ENCODE measurements at places on chromosomes 16 and 17.

- DNase-seq = no peak
Observed at GRCh38 chr16:11686713-11687380, 18.6 kb downstream of the SNN start.

GRCh38 chr17:6090253-6090652 is 20.1 kb downstream of the WSCD1 start:
- no peak for DNase-seq

GRCh38 chr17:59401274-59401673 is 69.8 kb downstream of the YPEL2 start:
- DNase-seq = no peak

DNA sequence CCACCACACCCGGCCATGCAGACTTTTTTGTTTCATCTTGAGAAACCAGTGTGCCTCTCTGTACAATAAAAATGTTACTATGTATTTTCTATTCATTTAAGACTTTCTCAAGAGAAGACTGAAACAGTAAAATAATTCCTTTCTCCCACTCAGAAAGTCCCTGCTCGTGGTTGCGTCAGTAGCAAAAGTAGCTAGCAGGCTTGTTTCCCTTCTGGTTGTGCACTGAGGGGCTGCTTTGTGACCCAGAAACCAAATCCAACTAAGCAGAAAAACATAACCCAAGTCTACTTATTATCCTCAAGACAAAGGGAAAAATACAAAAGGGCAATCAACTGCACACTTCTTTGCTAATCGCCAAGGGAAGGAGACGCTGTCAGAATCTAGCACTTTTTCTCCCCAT is 3.4 kb upstream of the PNPO start:
- no peak for DNase-seq

- DNase-seq = no peak
Observed at GRCh38 chr17:56152874-56153602, at the start of gene ANKFN1. Gene ANKFN1 (plus strand): TSS chr17:56153475. CDS start chr17:56212668, 59,193 bp downstream.

DNA sequence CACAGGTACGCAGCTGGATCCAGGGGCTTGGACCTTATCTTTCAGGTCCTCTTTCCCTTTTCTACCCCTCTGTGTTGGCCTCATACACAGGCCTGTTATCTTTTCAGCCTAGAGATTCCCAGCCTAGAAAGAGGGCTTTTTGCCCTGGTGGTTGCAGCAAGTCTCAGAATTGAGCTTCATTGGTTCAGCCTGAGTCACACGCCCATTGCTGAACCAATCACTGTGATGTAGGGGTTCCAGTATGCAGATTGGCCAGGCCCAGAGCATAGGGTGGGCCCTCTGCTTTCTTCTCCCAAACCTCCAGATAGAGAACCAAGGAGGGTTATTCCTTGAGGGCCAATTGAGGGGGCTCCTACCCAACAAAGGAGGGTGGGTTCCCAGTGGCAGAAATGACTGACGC is 32.8 kb downstream of the GPT2 start:
- DNase-seq = no peak

DNA sequence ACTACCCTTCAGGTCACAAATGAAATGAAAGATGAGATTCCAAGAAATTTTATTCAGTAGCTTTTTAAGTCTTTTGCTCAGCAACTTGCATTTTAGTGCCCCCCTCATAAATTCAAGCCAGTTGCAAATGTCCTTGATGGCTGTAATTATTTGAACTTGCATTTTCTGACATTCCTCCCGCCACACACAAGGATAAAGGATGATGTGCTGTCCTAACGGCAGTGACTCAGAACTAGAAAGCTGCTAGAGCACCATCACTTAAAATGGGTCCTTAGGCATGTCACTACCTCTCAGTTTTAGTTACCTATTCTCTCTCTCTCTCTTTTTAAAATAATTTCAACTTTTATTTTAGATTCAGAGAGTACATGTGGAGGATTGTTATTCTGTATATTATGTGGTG is 306.7 kb downstream of the CNTNAP4 start:
- no peak for DNase-seq

DNA sequence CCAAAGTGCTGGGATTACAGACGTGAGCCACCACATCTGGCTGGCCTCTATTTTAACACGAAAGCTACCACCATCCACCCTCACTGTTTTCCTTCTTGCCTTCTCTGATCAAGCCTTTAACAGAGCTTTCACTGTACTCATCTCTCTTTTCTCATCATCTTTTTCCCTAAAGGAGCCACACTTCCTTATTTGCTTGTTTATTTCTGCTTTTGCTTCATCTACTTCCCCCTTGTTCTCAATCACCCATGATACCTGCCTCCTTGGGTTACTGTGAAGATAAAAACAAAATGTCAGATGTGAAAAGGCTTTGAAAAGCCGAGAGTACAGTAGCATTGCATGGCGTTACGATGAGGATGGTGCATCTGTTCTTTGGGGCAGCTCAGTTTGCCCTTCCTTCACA is 79.9 kb downstream of the ZNF18 start:
- DNase-seq = no peak

- DNase-seq = no peak
Observed at GRCh38 chr17:50493744-50494143, 14.5 kb upstream of the MYCBPAP start.

- DNase-seq = no peak
Observed at GRCh38 chr16:86015606-86016005, 116.6 kb downstream of the IRF8 start.

DNA sequence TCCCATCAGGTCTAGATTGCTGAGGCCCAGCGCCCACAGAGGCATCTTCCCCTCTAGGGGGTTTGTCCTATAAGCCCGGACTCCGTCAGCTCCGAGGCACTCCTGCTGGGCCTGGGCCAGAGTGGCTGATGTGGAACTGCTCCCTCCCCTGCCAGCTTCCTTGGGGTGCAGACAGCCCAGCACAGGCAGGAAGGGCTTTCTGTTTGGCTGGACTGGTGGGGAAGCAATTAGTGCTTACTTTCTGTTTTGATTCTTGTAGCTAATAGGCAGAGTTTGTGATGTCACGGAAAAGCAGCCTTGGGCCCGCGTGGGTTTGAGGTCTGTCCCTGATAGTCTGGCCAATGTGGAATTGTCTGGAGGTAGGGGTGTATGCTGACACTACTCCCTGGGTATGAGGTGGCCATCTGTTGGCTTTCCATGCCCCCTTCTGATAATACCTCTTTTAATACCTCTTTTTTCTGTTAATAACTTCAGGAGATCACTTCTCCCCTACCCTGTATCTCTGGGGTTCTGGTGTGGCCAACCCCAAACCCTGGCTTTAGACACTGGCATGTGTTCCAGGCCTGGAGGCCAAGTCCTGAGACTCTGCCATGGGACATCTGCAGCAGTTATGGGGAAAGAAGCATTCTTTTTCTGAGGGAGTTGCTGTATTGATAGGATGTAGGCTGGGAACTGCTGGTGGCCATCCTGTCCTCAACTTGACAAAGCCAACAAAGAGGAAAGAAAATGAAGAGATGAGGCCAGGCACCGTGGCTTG is 190.9 kb downstream of the RAB11FIP4 start:
- DNase-seq = no peak

DNA sequence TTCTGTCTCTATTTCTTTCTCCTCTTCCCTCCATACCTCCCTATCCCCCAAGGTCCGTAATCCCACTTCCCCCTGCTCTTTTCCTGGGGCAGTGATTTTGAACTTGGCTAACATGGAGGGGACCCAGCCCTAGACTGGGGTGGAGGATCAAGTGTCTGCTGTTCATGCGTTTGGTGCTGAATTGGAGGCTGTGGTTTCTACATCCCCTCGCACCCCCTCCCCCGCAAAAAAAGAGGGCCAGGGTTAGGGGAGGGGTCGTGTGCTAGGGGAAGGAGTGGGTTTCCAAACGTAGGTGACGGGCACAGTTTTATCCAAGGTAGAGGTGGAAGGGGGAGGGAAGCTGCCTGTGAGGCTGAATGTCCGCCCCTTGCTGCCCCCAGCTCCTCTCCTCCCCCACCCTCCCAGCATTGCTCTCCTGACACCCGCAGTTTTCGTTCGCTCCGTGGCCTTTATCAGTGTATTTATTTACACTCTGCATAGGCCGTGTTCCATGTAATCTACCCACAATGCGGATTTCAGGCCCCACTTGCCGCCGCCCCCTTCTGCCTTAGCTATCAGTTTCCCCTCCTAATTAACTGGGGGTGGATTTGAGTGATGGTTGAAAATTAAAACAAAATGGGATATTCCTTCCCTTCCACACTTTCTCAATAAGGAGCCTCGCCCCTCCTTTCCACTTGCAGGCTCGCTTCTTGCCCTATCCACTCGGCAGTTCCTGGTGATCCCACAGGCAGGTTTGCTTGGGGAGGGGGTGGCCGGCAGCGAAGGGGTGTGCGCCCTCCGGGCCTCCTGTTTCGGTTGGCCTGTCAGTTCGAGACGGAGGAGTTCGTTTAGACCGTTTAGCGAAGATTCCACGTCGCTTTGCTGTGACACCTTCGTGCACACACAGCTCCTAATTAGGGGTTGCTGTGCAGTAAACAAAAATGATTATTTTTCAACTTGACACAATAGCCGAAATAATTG is 2.0 kb downstream of the GNAO1 start:
- no peak for DNase-seq

- DNase-seq = no peak
Observed at GRCh38 chr17:50355701-50356341, 9.9 kb downstream of the XYLT2 start.

- DNase-seq = no peak
Observed at GRCh38 chr16:78608305-78608776, 508.9 kb downstream of the WWOX start.

DNA sequence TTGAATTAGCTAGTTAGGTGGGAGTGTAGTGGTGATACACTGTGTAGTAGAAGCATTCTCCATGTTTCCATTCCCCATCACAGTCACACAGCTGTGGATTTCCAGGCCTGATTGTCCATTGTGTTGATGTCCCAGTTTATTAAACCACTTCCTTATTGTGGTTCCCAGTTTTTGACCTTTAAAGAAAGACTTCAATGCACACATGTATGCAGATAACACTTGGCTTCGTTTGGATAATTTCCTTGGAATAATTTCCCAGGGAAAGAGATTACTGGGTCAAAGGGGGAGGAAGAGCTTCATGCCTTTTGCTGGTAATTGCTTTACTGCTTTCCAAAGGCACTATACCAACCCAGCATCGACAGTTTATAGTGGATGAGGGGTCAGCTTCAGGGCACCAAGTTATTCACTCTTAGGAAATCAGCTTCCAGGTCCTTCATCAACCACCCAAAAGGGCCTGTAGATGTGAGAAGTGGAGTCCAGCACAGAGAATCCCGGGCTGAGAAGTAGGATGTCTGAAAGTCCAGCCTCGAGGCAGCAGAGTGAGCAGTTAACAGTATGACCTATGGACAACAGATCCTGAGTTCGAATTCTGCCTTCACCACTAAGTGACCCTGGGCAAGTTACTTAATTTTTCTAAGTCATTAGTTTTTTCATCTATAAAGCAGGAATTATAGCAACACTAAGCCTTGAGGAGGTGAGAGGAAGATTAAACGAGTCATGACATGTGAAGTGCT is 31.3 kb upstream of the TNS4 start:
- DNase-seq = no peak

GRCh38 chr16:19610200-19610599 is 54.7 kb downstream of the VPS35L start:
- no peak for DNase-seq

DNA sequence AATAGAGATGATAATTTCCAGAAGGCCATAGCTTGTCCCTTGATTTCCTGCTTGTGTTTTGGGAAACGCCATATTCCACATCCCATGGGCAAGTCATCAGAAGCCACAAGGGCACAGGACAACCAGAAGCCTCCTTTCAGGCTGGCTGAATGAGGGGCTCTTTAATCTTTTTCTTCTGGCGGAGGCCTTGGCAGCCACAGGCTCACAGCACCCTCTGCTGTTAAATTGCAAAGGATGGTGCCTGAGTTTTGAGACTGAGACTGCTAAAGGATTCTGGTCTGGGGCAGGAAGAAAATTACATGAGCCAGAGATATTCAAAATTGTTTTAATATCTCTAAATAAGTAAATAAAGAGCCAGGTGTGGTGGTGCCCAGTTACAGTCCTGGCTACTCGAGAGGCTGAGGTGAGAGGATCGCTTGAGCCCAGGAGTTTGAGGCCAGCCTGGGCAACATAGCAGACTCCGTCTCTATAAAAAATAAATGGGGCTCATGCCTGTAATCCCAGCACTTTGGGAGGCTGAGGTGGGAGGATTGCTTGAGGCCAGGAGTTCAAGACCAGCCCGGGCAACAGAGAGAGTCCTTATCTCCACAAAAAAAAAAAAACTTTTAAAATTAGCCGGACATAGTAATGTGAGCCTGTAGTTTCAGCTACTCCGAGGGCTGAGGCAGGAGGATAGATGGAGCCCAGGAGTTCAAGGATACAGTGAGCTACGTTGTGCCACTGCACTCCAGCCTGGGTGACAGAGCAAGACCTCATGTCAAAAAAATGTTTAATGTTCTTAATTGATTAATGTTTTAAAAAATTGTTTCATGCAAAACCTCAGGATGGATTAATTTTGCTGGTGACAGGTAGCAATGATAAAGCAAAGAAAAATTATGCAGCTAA is 26.3 kb downstream of the AARSD1 start:
- no peak for DNase-seq

DNA sequence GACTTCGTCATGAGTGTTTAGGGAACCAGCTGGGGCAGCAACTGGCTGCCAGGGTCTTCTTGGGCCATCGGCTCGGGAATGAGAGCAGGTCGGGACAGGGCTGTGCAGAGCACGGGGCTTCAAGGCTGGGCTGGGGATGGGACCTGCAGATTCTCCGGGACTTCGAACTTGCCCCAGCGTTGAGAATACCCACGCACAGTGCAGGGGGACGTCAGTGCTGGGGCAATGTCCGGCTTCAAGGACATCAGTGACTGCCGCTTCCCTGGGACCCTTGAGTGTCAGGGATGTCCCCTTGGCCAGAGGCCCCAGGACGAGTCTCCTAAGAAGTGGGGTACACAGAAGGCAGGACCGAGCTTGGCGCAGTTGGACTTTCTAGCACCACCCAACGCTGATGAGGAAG is 76.3 kb downstream of the MGAT5B start:
- no peak for DNase-seq

Measured in activated T-helper 9 cell treated with anti-CD3 and anti-CD28 coated beads, Interleukin-2, amount 50 U/mL, for 16 hours (primary cell).